Stimulated activated CD4-positive, alpha-beta T cell treated with anti-CD3 and anti-CD28 coated beads, Interleukin-1b, Interleukin-23, amount 100 ng/mL, for 4 hours (primary cell): ENCODE measurements at places on chromosomes 7 and 10.

DNA sequence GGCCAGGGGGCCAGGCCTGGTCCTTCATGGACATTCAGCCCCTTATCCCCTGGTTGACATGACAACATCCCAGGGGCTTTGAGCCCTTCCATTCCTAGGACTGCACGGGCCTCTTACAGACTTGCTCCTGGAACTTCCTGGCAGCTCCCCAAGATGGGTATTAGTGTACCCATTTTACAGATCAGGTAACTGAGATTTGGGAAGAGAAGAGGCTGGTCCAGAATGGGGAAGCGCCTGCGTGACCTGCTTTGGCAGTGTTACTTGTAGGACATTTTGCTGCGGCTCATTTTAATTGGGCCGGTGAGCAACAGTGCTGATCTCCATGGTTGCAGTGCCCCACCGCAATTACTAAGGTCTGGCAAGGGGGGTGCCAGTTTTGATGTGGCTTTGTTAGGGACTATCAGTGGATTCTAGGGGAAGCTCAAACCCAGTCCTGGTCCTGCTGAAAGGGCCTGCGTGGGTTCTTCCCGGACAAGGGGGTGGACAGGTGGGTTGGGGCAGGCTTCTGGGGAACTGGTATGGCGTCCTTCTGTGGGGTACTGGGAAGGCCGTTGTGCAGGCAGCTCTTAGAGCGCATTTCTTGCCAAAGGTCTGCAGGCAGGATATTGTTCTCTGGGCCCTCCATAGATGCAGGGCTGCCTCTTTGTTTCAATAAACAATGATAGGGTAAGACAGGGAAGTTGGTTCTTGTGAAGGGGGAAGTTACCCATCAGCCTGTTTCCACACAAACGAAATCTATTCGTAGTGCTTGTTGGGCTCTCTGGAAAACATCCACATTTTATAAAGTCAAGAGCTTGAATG lies 137.6 kb downstream of the RGS10 start:
- no peak for DNase-seq

DNA sequence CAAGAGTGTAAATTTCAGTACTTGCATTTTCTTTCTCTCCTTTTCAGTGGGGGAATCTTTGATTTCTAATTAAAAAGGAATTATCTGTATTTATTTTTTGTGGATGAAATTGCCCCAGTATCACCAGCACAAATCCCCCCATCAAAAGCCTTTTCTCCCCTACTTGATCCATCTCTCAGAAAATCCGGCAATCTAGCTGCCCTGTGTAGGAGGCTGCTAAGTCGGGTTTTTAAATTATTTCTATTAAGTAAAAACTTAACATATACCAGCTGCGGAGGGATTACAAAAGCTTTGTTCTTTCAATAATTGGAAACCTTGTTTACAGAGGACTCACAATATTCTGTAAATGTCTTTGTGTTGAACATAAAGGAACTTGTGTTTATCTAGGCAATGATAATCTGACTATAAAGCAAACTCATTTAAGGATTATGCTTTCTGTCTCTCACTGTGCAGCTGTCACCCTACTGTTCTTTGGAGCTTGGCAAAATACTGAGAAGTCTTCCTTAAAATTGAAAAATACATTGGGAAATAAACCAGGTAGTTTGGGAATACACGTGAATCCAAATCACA lies 177.4 kb upstream of the PRR15 start:
- DNase-seq = no peak

- DNase-seq = no peak
These were observed 1.4 kb downstream of the HTRA1 start for GRCh38 chr10:122462533-122463465.

DNA sequence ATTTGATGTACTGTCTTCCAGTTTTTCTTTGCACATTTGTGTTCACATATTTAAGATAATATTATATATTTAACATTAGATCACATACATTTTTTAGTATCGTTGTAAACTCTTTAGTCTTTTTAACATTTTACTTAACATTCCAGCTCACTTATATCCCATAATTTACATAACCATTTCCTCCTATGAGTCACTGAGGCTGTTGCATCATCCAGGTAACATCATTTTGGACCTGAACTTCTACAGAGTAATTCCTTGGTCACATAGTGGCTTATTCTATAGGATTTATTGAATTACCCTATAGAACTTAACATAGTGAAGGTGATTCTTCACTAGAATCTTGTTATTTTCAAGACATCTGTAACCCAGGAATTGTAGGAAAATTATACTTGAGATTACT lies 194.4 kb downstream of the POU6F2 start:
- no peak for DNase-seq

GRCh38 chr7:7080802-7081201 lies 101.5 kb upstream of the C1GALT1 start:
- no peak for DNase-seq

DNA sequence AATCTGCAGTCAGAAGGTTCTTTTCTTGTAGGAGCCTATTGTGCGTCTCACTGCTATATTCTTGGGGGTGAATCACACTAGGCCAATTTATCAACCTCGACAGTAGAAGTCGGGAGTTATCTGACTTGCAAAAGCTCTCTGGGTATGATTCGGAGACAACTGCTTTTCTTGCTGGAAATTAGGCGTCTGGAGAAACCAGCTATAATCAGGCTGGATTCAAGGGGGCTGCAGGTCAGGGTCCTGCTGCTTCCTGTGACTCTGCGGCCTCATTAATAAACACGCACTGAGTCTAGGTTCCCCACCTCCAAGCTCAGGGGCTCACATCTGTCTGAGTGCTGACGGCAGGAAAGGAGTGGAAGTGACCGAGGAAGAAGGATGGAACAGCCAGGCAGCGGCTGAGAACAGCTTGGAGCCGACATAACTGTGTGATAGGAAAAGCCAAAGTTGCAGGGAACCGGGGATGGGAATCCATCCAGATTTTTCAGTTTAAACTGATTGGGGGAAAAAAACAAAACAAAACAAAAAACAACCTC lies 184.6 kb downstream of the FANK1 start:
- DNase-seq = no peak

DNA sequence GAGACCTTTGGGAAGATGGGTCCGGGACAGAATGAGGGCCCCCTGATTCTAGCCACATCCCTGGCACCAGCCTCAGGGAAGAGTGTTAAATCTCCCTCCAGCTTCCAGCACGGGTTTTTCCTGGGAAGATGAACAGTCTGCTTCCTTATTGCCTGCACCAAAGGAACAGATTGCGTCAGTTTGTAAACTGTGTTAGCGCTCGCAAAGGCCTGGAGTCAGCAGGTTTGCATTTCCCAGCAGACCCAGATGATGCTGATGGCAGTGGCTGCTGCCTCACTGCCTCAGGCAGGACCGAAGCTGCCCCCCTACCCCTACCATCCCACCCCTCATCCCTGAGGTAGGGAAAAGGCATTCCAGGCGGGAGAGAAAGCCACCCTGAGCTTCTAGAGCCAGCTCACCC lies 34.6 kb upstream of the LRRC4 start:
- DNase-seq = no peak

DNA sequence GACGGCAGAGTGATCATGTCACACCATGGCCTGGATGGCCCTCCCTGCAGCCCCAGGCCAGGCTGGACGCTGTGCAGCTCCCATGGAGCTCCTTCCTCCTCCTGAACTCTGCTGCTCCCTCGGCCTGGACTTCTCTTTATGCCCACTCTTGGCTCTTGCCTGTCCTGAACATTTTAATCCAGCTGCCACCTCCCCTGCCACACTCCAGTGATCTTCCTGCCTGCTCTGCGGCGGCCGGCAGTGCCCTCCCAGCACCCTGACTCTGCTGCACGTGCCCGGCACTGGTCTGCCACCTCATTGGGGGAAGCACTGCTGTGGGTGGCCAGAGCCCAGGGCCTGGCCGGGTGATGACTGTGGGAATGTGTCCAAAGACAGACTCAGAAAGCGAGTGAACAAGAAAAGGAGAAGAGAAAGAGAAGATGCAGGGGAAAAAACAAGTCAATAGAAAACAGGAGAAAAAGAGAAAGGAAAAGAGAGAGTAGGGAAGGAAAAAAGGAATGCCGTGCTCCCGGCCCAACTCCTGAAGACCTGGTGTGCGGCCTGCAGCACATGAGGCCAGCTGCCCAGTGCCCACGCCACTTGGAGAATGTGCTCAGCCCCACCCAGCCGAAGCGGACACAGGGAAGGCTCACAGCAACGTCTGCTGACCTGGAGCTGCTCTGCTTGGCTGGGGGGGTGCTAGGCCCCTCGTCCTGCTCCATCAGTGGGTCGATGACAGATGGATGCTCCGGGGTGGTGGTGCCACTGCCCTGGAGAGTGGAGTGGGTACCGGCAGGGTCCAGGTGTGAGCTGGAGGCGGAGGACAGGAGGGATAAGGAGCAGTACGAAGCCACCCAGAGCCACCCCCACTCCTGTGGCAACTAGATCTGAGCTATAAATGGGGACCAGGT lies 115.9 kb downstream of the DLG5 start:
- DNase-seq = no peak

DNA sequence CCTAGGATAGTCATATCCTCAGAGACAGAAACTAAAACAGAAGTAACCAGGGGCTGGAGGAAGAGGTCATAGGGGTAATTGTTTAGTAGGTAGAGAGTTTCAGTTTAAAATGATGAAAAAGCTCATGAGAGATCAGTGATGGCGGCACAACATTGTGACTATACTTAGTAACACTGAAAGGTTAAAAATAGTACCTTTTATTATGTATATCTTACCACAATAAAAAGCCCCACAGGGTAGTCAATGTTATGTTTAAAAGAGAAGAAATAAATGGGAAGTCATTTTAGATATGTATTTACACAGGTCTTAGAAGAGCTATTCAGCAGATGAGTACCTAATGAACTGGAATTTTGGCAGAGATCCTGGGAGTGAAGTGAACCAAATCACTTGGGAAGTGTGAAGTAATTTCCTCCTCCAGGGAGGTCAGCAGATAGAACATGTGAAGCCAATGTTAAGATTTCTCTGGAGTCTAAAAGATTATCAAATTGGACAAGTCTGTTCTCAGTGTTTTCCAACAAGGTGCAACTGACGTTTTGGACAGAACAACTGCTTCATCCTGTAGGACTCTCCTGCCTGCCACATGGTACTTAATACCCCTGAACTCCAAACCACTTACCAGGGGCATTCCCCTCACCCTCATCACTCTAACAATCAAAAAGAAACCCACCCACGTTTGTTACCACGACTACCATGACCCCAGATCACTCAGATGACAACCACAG lies 6.4 kb downstream of the CDCA7L start:
- DNase-seq = no peak

GRCh38 chr10:62715383-62715782 lies 89.1 kb upstream of the ADO start:
- DNase-seq = no peak

- no peak for DNase-seq
These were observed 1079.9 kb downstream of the CNTNAP2 start for GRCh38 chr7:147196481-147196880.

GRCh38 chr7:27842094-27842692 lies 102.2 kb downstream of the TAX1BP1 start:
- DNase-seq = no peak
